Stimulated activated CD4-positive, alpha-beta T cell treated with anti-CD3 and anti-CD28 coated beads, Interleukin-1b, Interleukin-23, amount 100 ng/mL, for 1 hour (primary cell): ENCODE measurements at places on chromosomes 7 and 10.

DNA sequence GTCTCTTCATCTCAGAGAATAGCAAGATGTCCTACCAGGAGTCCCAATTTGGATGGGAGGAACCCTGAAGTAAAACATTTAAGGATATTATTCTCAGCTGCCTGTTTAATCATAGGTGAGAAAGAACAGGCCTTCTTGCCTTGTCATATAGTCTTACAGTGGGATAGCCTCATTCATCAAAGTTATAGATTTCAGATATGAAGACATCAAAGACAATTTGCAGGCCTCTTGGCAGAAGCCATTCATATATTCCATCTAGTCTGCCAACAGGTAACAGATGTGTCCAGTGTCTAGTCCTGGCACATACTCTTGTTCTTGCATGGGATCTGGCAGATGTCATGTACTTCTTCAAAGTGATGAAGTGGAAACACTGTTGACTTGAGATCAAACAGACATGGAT lies 601.3 kb upstream of the GHITM start:
- no peak for DNase-seq

DNA sequence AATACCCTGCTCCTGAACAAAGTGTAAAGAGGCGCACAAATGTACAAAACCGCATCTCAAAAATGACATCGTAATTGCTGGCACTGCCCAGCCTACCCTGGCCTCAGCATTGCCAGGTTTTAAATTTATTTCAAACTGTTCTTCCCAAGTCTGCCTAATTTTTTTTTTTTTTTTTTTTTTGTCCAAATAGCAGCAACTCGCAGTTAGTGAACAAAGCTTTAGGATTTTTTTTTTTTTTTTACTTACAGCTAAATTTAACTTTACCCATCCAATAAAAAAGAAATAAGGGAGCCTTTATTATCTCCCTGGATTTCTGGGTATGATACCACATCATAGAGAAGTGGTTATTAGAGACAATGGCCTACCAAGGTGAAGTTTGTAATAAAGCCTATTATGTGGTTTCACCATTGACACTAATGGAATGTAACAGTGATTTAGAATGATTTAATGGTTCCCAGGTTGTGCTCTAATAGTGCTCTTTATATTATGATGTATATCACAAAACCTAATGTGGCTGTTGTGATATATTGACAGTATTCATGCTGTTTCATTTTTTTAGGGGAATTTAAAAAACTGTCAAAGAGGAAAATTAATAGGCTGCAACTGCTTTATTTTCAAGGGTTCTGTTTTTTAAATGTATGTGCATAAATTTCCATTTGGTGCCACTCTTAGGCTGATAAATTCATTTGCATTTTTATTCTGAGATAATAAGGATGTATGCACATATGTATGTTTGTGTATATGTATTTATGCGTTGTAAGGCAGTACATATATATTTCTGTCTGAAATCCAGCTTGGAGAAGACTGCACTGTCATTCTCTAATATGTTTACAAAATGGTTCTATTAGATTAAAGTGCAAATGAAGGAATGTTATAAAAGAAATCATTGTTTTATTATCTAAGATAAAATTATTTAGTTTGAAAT lies 309.0 kb downstream of the TFEC start:
- DNase-seq, result no peak

DNA sequence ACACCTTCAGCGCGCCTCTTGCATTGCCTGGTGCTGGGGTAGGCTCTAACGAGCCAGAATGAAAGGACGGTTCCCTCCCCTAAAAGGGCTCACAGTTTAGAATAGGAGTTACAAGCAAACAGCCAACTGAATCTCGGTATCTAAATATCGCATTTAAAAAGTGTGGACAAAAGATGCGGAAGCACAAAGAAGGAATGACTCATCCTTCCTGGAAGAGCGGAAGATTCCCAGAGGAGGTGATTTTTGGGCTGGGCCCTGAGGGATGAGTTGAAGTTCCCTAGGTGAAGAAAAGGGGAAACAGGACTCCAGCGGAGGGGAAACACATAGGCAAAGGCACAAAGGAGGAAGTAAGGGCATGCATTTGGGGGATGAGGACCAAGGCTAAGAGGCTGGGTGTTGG lies 29.9 kb downstream of the SRRM3 start:
- DNase-seq, result no peak

- DNase-seq, result no peak
Measured at GRCh38 chr10:60224066-60224705, 165.5 kb downstream of the ANK3 start.

DNA sequence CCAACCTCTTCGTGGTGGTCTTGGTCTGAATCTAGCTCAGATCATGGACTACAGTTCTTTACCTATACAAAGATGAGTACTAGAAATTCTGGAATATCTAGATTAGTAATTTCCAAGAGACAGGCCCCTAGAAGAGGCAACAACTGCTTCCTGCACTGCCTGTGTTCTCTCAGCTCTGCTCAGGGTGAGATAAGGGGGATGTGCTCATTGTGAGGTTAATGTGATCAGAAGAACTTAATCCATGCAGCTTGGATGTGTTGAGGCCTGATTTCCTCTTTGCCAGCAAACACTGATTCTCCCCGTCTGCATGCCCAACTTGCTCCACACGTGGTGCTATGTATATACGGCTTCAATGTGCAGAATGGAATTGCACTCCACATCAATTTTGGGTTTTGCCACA lies 268.0 kb downstream of the PHTF2 start:
- DNase-seq, result no peak

GRCh38 chr7:37348982-37349381 lies 99.7 kb downstream of the ELMO1 start:
- DNase-seq, result no peak
